Inflammatory macrophage treated with lipopolysaccharide for 1 hour (primary cell): ENCODE measurements at places on chromosomes 2 and 18.

- no peak for DNase-seq
Measured at GRCh38 chr2:143685421-143686078, 556.3 kb downstream of the ARHGAP15 start.

DNA sequence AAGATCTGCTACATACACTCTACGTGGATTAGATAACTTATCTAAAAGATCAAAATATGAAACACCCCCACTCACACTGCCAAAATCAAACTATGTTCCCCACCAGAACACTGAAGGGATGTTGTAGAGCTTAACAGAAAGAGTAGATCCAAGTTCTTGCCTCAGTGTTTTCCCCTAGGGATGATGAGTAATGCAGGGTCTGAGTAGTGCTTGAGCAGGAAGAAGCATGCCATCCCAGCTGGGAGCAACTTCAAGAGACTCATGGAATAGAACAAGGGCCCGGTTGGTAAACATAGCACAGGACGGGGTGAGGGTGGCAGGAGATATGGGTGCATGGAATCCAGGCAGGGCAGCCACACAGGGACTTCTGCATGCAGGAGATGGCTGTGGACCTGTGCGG lies 74.3 kb downstream of the SNTG2 start:
- no peak for DNase-seq

GRCh38 chr2:95042472-95043271 lies 17.2 kb downstream of the MAL start:
- DNase-seq = no peak

GRCh38 chr2:67237288-67237687 lies 159.8 kb upstream of the ETAA1 start:
- no peak for DNase-seq

- no peak for DNase-seq
Measured at GRCh38 chr2:148745151-148745851, 100.8 kb downstream of the EPC2 start.
